ENCODE measurements at places on chromosomes 7 and 10.

DNA sequence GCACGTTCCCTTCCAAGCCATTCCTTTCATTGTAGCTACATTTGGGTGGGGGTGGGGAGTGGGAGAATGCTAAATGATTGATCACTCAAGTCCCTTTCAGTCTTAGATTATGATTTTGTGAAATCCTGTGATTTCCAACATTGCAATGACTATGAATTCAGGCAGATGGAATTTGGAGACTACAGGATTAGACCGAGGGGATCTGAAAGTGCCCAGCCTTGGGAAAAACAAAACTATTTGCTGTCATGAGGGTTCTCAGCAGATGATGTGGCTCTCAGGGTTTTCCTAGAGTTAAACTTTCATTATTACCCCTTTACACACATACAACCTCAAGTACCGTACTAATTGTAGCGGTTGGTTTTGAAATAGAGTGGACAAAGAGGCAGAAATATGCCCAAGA lies 4.7 kb downstream of the MACROH2A2 start:
- no peak for DNase-seq

GRCh38 chr7:39212876-39213275 lies 235.2 kb downstream of the POU6F2 start:
- no peak for DNase-seq

DNA sequence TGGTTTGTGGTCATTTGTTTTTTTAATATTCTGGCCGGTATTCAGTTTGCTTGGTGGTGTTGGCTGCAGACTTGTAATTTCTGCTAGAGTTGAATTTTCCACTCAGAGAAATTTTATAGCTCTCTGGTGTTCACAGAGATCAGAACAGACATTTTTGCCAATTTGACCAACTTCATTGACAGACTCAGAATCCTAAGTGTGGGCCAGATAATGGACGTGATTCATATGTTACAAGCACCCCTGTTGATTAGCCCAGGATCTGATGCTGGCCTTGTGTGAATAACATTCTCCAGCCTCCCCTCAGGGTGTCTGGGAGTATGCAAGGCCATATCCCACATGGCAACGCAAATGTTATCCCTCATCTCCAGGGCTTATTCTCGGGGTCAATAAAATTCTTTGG lies 283.8 kb downstream of the C7orf25 start:
- no peak for DNase-seq

DNA sequence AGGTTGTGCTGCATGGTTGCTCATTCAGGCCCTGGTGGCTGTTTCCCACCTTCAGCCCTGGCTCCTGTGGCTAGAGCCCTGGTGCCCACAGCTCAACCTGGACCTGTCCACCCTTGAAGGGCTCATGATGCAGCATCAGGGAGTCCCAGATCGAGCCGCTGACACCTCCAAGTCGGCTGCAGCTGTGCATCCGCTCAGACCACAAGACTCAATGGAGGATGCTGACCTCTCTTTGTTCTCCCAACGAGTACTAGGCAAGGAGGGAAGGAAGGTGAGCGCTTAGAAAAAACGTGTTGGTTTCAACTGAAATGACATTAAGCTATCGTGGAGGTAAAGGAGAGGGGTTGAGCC lies 9.5 kb upstream of the C10orf95 start:
- no peak for DNase-seq

DNA sequence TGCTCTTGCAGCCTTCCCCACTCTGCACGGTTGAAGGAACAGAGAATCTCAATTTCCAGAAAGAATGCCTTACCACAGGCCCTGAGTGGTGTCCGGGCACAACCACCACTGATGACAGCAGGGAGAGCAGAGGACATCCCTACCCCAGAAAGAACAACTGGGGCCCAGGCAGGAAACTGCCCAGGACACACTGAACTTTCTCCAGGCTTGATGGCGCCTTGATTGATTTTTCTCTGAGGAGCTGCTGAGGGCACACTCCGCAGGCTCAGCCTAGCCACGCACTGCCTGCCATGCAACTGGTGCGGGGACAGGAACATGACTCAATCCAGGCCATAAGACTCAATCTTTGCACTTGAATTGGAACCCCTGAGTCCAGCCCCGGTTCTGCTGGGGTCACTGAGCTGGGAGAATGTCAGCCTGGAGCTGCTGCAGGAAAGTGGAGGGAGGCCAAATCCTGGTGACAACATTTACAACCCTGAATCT lies 5.9 kb downstream of the AKR1B1 start:
- DNase-seq: no peak

GRCh38 chr10:101875068-101875688 lies 31.6 kb upstream of the KCNIP2 start:
- no peak for DNase-seq

DNA sequence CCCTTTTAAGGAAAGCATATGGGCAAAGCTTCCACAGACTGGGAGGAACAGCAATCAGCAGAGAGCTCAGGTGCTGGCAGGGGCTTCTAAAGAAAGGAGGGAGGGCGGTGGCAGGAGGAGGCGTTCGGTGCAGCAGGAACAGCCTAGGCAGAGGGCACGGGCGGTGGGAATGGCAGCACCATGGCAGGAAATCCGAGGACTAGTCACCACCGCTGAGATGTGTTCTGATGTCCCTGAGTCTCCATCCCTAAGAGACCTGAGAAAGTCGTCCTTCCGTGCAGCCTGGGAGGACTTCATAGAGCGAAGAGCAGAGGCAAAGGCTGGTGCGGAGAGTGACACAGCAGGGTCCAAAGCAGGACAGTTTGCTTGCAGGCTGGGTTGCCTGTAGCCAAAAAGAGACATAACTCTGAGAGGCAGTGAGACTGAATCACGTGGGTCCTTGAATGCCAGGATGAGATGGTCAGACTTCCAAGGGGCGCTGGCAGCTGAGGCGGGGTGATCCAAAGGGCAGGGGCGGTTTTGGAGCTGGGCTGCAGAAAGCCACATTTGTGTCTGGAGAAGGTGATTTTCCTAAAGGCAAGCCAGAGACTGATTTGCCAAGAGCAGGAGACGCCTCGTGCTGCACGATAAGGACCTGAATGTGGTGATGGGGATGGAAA lies 35.8 kb upstream of the GRID1 start:
- no peak for DNase-seq

GRCh38 chr7:64868499-64868898 lies 34.6 kb upstream of the ZNF273 start:
- no peak for DNase-seq

DNA sequence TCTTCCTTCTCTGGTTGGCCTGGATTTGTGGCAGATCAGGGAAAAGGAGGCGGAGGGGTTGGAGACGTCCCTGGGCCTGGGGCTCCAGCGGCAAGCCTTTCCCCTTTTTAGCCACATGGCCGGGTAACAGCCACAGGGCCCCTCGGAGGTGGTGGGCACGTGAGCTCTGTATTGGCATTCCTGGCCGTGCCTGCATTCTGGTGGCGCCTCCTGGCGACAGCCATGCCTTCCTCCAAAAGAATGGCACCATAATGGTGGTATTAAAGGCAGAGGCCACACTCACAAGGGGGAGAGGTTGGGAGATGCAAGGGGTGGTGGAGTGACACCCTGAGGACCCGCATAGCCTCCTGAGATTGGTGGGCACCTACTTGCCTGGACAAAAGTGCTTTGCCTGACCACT lies 3.0 kb upstream of the AQP1 start:
- DNase-seq: no peak

DNA sequence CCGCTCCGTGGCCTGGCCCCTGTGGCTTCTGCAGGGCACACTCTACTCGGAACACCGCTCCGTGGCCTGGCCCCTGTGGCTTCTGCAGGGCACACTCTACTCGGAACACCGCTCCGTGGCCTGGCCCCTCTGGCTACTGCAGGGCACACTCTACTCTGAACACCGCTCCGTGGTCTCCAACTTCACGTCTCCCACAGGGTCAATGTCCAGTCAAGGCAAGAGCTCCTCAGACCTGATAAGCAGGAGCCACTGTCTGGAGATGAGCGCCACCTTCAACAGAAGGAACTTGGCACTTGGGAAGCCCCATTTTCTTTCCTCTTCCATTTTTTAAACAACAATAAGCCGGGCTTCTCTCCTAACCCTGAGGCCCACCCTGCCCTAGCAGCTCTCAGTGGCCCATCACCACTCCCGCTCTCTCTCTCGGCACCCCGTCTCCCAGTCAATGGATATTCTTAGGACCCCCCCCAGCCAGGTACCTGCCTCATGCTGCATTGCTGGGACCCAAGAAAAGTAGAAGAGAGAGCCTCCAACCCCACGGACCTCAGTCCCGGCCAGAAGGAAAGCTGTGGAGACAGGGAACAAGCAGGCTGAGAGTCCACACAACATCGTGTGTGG lies 56.3 kb downstream of the PRKAG2 start:
- no peak for DNase-seq

- no peak for DNase-seq
These were observed 9.0 kb upstream of the DLX6 start for GRCh38 chr7:96996111-96996957.

- no peak for DNase-seq
These were observed 4.9 kb upstream of the PHKG1 start for GRCh38 chr7:56097700-56098099.

GRCh38 chr7:135242096-135242684 lies 8.6 kb downstream of the STRA8 start:
- DNase-seq: no peak

DNA sequence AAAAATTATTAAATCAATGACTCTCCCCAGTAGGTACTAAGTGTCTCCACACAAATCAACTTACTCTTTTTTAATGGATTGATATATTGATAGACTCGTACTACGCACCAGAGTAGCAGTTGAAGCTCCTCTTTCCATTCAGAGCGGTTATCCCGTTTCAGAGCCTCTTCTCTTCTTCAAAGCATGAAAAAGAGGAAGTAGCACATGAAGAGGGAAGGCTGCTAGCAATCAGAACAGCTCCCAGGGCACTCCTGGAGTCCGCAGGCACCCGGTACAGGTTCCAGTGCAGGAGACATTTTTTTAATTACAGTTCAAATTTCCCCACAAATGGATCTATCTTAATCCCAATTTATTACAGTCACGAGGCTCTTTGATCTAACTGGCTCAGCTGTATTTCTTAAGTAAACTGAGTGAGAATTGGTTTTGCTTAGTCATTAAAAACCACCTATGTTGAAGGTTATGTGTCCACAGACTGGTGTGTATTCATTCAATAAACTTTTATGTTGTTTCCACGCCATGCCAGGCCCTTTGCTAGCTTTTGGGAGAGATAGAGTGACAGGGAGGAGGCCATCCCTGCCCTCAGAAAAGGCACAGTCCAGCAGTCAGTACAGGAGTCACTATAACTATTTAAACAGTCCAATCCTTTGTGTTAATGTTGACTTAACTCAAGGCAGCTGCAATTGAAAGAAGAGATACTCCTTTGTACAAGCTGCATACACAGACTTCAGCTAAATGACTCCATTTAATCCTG lies 32.1 kb upstream of the CALN1 start:
- no peak for DNase-seq

DNA sequence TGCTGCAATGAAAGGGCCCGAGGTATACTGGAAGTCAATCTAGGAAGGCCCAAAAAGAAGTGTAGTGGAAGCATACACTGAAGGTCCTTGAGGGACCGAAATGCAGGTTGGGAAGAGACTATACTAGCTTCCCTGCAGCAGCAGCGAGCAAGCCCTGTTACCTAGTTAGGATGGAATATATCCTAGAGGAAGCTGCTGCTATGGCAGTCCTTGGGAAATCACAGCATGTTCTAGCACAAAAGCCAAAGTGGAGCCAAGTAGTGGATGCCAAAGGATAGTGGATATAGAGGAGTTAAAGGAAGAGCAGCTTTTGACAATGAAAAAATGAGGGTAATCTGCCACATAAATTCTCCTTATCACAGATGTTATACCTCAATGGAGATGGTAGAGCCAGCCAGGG lies 123.8 kb upstream of the STARD3NL start:
- no peak for DNase-seq

DNA sequence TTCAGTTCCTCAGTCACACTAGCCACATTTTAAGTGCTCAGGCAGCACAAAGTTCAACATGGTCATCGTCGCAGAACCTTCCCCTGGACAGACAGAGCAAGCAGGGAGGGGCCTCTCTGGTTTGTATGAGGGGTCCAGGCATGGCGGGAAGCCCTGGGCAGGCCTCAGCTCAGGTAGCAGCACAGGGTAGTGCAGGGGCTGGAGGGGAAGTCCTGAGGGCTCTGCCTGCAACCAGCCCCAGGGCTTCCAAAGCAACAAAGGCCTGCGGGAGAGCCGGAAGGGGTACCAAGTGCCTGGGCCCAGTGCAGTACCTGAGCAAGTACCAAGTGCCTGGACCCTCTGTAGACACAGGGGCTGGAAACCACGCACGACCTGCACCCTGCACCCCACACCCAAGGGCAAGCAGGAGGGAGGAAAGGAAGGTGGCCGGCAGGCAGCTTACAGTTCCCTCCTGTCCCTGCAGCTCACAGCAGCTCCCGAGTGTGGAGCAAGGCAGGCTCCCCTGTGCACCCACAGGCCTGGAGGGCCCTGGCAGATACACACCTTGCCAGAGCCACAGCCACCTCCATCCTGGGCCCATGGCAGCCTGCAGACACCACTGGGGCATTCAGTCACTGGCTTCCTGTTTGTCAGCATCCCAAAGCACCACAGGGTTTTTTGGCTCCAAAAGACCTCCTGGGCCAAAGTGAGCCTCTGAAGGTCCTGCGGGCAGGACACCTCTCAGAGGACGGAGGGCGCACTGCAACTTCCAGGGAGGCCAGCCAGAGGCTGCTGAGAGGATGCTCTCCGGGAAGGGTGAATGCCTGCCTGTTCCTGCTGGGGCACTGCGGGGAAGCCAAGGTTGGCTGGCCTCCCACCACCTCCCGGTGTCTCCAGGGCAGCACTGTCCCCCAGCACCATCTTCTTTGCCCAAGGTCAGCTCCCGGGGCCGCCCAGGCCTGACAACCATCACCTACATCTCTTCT lies 6.5 kb upstream of the RET start:
- no peak for DNase-seq

DNA sequence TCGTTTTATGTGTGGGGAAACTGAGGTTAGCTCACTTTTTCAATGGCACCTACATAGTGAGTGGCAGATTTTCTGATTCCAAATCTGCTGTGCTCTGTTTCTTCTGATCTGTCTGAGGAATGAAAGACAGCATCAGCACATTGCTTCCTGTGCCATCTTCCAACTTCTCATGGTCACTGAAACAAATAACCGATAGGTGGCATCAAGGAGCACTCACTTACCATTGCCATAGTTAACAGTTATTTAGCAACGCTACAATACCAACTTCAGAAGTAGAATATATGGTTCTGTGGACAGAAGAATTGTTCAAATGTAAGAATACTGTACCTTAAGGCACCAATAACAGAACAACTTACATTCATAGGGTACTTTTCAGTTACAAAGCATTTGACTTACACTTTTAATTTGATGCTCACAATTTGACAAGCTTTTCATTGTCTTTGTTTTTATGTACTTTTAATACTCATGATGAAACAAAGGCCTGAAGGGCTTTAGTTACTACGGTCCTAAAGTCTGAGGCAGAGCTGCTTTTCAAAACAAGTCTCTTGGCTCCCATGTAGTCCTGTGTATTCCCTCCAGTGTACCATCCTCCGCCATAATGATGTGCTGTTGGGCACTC lies 228.9 kb upstream of the TCF7L2 start:
- DNase-seq: no peak

- no peak for DNase-seq
These were observed 295.3 kb upstream of the COBL start for GRCh38 chr7:51611937-51612336.

GRCh38 chr10:69869291-69869961 lies 67.7 kb downstream of the COL13A1 start:
- no peak for DNase-seq

- no peak for DNase-seq
These were observed 104.6 kb upstream of the SFMBT2 start for GRCh38 chr10:7515439-7515838.
